ENCODE measurements at places on chromosomes 12 and 14. TPM values are rescaled to one million over a fixed set of nuclear protein-coding genes. Genes with fewer than 3 reads are reported as not detected.
A peak's percentile ranks its signal among the peaks of the same experiment; 100 is the strongest.

GRCh38 chr12:122403831-122404230 is 18.6 kb downstream of the CLIP1 start:
- DNase-seq = no peak

Gene ERP27
- polyA plus RNA-seq = not detected

GRCh38 chr12:132066345-132066685 is 77.8 kb downstream of the DDX51 start:
- DNase-seq = no peak

Gene CD163
- polyA plus RNA-seq = not detected

Gene ADAM21
- polyA plus RNA-seq = 0.20 TPM

DNA sequence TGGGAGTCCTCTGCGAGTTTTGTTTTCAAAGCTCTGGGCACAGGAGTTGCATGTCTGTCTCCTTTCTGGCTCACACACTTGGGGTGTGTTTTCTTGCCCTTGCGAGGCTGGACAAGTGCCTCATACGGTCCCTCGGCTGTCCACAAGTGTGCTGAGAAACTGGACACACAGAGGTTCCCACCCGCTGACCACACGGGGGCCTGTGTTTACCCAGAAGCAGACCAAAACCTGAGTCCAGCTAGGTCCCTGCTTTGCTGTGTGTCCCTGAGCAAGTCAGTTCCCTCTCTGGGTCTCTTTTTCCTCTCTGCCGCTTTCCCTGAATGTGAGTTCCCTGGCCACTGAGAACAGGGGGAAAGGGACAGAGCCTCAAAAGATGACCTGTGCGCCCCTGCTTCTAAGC is 678 bp upstream of the OAS2 start:
- peak; percentile 20 for DNase-seq

GRCh38 chr12:93203361-93203760 is 174.4 kb upstream of the NUDT4 start:
- no peak for DNase-seq

GRCh38 chr12:89568484-89568883 is 42.6 kb upstream of the POC1B start:
- peak; percentile 48 for DNase-seq

- DNase-seq = no peak
Observed at GRCh38 chr14:87712396-87713090, 280.4 kb downstream of the GALC start.

- DNase-seq = peak; percentile 68
Observed at GRCh38 chr14:101761881-101762529, 496 bp downstream of the PPP2R5C start.

GRCh38 chr12:58541300-58541690 is 379.0 kb downstream of the LRIG3 start:
- DNase-seq = peak; percentile 21

Gene EIF2S3B
- 0.39 TPM for polyA plus RNA-seq

Gene FIGNL2
- 0.23 TPM for polyA plus RNA-seq

DNA sequence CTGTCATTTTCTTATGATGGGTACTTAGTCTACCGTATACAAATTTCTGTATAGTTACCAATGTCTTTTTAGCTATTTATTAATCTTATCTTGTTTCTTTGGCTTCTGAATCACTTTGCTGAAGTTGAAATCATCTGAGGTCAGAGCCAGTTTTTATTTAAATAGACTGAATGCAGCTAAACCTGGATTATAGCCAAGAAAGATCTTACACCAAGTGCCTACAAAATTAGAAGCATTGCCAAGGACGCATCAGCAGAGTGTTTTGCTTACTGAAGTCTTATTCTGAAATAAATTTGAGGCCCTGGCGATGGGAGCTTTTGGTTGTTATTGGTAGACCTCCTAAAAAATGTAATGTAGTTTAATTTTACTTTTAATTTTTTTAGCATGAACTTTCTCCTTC is 128.2 kb downstream of the RGS6 start:
- DNase-seq = no peak

DNA sequence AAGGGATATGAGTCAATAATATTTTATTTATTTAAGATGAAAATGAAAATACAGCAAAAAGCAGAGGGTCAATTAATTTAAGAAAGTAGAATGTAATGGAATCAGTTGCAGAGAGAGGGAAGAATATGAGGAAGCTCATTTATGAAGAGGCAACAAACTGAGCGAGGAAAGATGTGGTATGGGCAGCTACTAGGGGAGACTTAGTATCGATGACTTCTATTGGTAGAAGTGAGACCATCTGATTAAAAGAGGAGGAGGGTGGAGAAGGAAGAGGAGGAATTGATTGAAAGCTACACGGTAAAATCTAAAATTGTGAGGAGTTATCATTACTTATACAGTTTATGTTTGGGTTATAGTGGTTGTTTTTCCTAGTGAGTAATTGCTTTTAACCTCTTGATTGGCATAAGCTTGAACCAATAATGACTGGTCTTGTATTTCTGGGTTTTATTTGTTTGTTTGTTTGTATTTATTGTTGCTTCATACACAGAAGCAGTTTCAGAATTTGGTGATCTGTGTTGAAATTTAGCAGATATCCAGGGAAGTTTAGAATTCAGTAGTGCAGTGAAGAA is 121.0 kb downstream of the LRRIQ1 start:
- DNase-seq = no peak

- peak; percentile 90 for DNase-seq
Observed at GRCh38 chr12:851913-852312, 97.6 kb downstream of the RAD52 start.

Gene MYF6
- not detected for polyA plus RNA-seq

DNA sequence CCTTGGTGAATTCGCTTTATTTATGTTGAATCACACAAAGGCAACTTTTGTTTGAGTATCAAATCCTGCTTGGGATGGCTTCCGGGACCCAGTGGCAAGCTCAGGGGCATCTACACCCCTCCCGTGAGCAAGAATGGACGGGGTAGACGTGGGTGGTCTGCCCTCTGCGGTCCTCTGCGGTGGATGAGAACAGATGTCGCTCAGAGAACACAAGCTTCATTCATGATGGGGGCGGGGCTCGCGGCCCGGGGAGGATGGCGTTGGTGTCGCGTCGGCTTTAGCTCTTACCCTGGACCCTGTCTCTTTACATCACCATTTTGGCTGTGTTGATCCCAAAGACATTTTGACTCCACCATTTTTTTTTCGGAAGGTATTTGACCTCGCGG is 158.5 kb upstream of the RTL1 start:
- DNase-seq = no peak

GRCh38 chr14:67569651-67570290 is 30.3 kb downstream of the PIGH start:
- no peak for DNase-seq

Gene GDF3
- polyA plus RNA-seq = not detected

DNA sequence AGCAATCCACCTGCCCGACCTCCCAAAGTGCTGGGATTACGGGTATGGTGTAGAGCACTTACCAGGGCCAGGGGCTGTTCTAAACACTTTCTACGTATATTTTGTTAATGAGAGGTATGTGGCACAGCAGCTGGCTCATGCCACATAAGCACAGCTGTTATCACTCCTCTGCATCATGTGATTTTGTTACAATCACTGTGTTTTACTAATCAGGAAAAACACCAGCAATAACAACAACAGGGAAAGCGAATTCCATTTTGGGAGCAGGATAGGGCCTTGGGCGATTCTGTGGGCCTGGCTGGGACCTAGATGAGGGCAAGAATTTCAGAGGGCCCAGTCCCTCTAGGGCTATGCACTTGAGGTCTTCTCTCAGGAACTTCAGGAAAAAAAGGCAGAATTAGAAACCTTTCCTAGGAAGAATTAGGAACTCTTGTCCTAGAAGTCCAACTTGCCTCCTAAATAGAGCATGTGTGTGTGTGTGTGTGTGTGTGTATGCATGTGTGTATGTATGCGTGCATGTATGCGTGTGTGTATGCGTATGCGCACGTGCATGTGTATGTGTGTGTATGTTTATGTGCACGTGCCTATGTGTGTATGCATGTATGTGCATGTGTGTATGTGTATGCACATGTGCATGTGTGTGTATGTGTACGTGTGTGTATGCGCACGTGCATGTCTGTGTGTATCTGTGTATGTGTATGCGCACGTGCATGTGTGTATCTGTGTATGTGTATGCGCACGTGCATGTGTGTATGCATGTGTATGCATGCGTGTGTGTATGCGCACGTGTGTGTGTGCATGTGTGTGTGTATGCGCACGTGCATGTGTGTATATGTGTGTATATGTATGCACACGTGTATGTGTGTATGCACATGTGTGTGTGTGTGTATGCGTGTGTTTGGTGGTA is 41.8 kb upstream of the CORO1C start:
- DNase-seq = no peak

DNA sequence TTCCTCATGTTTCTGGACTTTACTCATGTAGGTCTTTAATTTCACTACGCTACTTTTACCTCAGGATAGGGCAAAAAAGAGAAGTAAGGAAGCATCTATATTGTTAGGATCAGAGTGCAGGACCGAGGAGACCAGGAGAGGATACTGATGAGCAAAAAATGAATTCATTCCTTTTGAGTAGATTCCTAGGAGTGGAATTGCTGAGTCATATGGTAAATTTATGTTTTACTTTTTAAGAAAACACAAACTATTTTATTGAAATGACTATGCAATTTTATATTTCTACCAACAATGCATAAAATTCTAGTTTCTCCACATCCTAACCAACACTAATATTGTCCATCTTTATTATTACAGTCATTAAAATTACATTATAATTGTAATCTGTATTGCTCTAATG is 50.8 kb upstream of the GARIN6 start:
- DNase-seq = no peak

DNA sequence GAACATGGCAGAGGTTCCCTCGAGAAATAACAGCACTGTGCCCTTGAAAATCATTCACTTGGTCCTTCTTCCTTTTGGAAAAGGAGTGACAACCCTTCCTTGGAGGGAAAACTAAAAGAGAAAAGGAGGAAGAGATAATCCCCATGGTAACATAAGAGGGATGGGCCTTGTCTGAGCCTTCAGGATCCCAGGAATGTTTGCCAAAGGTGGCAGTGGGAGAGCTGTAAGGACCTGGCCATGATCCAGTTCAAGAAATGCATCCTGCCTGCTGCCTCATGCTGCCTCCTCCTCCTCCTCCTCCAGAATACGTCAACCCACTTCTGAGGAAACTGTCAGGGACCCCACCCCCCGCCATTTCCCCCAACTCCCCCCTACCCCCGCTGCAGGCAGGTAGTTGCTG is 118.8 kb downstream of the KCNK10 start:
- DNase-seq = no peak

Gene TOMM20L
- polyA plus RNA-seq = not detected

GRCh38 chr12:104566244-104566993 is 109.7 kb downstream of the CHST11 start:
- DNase-seq = peak; percentile 20

- DNase-seq = no peak
Observed at GRCh38 chr12:1930803-1931597, 12.5 kb upstream of the CACNA2D4 start.

Gene ASPG
- not detected for polyA plus RNA-seq

GRCh38 chr12:19245106-19245505 is 115.6 kb downstream of the PLEKHA5 start:
- DNase-seq = no peak

Data from GM23248 (cell line).